ENCODE measurements at places on chromosomes 3 and 15.

- DNase-seq, result no peak
Observed at GRCh38 chr3:195836476-195837135, 24.9 kb upstream of the MUC4 start.

DNA sequence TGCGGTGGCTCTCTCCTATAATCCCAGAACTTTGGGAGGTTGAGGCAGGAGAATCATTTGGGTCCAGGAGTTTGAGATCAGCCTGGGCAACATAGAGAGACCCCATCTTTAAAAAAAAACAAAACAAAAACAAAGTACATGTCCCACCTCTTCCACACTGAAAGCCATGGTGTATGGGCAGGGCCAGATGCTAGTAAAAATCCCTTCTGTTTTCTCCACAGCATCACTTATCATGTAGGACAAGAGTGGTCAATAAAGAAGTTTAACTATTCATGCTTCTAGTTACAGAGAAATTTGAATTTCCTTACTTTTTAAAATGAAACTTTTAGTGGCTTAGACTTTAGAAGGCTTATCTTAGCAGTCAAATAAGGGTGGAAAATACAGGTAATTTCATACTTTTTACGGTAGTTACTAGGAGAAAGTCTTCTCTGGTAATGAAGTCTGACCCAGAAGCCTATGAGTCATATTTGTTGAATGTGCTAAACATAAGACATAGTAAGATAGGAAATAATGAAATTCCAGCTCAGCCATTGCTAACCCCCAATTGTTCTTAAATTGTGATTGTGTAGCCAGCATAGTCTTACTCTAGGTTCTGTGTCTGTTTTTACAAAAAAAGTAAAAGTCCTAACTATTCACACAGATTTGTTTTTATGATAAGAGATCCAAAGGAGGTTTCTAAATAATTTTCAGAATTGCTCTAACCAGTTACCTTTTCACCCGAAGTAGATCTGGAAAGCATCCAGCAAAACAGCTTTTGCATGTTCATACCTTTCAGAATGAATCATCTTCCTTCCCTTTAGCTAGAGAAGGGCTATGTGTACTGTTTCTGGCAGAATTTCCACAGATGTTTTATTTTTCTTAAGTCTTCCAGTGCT lies 16.4 kb upstream of the ZNF609 start:
- DNase-seq, result no peak

DNA sequence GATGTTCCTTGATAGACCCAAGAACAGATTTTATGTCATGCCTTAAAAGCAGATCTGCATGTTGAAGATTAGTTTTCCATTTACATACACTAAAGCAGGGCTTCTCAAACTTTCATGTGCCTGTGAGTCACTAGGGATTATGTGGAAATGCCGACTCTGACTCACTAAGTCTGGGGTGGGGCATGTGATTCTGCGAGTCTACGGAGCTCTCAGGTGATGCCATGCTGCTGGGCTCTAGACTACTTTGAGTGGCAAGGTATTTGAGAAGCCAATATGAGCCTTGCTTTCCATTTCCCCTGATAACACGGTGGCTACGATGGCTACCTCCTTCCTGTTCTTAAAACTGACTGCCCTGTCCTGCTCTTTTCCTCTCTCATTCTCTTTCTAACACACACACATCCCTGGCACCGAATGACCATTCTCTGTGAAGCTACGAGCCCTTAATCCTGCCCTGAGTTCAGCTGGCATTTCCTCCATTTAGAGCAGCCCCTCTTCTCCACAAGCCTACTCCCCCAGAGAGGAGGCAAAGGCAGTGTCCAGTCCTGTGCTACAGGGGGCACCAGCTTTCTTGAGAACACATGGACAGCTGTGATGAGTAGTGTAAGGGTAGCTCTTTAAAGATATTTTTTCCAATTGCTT lies 39.7 kb upstream of the PYGO1 start:
- DNase-seq, result no peak

- DNase-seq, result no peak
Observed at GRCh38 chr3:120798346-120798745, 55.8 kb downstream of the GTF2E1 start.

- DNase-seq, result no peak
Observed at GRCh38 chr3:50156549-50157493, 1.7 kb downstream of the SEMA3F start.

- no peak for DNase-seq
Observed at GRCh38 chr3:40310705-40311104, 1.2 kb downstream of the EIF1B start.

DNA sequence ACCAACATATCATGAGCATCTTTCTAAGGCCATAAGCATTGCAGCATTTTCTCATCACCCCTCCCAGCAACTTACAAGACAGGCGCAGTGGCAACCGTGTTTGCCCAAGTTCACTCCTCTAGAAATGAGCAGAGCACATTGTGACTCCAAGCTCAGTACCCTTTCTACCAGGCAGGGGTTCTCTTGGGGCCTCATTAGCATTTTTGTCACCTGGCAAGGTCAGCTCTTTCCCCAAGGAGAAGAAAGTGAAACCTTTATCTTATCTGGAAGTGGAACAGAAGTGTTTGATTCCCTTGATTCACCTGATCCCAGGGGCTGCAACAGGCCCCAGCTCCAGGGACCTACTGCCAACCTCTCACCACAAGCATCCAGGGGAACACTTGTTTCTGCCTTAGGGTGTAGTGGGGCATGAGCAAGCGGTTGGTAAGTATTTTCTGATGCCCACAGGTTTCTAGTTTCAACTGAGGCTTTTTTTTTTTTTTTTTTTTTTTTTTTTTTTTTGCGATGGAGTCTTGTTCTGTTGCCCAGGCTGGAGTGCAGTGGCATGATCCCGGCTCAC lies 44.0 kb upstream of the HERC1 start:
- DNase-seq, result no peak

- no peak for DNase-seq
Observed at GRCh38 chr3:57038466-57039164, 21.8 kb upstream of the SPATA12 start.

- no peak for DNase-seq
Observed at GRCh38 chr15:79179108-79179561, 88.6 kb upstream of the RASGRF1 start.

DNA sequence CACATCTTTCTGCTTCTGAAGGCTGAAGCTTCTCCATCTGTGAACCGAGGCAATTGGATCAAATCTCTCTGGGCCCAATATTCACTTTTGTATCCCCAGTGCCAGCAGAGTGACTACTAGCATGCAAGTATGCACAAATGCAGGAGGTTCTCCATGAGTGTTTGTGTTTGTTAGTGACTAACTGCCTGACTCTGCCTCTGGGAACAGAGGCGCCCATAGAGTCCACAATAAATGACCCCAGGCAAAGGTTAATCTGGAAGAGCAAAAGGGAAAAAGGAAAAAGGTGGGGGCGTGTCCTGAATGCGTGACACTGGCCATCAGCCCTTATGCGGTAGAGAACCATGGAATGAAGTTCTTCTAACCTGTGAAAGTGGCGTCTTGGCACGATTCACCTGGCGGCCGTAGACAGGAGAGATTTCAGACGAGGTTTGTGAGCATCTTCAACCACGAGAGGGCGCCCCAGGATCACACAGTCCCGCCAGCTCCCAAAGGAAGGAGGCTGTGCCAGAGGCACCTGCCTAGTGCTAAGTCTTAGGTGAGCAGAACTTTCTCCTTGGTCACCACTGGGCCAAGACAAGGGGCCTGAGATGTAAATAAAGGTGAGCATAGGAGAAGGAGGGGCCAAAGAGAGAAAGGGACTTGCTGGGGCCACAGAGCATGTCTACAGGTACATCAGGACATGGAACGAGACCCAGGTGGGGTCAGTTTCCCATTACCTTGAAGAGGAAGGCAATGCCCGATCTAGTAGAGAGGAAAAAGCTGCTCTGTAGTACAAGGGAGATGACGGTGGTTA lies 44.2 kb downstream of the RBPMS2 start:
- peak; percentile 86 for DNase-seq

- DNase-seq, result no peak
Observed at GRCh38 chr3:158205994-158206393, 96.1 kb downstream of the RSRC1 start.

DNA sequence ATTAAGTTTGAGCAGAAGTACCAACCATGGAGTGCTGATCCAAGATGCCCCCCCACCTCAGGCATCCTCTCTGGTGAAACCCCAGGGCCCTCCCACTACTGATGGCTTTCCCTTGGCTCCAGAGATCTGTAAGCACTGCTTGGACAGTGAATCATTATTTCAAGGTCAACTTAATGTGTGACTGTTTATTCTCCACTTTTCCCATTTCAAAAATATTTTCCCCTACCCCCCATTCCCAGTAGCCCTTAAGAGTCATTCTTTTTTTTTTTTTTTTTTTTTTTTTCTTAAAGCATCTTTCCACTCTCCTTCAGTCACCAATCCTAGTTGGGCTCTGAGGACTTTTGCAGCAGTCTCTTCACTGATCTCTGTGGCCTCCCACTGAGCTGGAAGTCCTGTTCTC lies 82.6 kb downstream of the PCCB start:
- DNase-seq, result no peak

DNA sequence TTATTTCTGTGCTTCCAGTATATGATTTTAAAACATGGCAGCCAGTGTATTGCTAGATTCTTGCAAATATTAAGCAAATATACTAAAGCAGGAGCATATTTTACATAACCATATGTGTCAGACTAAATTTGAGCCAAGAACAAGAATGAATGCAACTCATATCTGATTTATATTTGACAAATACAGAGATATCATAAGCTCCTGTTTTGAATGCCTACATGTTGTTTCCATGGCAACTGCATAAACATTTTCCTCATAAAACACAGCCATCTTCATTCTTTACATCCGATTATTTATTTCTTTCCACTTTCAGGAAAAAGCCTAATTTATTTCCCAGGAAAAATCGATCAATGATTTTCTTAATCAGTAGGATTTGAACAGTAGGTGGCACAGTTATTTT lies 172.2 kb upstream of the TSPAN3 start:
- no peak for DNase-seq

GRCh38 chr3:10816019-10816862 lies at the start of gene SLC6A11:
Gene SLC6A11 (plus strand): TSS chr3:10816228. CDS start chr3:10816266, 38 bp downstream.
- no peak for DNase-seq

DNA sequence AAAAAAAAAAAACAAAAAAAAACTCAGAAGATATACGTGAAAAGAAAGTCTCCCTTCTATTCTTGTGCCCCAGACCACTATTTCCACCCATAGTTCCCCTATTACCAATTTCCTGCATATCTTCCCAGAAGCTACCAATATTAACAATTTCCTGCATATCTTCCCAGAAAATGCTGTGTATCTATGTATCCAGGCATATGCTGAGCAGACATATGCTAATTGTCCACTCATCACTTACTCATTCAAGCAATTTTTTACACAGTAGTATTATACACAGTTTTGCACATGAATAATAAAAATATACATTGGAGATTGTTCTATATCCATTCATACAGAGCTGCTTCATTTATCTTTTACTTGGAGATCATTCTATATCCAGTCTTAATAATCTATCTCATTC lies 12.6 kb upstream of the SLMAP start:
- DNase-seq, result no peak

DNA sequence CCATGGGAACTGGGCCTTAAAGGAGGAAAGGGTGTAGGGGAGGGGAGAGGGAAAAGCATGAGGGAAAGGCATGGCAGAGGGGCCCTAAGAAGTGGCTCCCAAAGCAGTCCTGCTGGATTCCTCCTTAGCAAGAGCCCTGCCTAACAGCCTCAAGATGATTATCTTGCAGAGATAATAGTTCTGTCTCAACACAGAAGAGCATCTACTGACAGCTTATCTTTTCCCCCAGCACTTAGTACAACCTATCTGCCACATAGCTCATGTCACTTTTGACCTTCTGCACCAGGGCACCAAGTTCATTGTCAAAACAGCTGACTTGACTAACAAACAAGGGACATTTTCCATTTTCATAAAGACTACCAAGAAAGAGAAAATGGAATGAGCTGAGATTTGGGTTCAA lies 86.3 kb downstream of the ANP32A start:
- no peak for DNase-seq

DNA sequence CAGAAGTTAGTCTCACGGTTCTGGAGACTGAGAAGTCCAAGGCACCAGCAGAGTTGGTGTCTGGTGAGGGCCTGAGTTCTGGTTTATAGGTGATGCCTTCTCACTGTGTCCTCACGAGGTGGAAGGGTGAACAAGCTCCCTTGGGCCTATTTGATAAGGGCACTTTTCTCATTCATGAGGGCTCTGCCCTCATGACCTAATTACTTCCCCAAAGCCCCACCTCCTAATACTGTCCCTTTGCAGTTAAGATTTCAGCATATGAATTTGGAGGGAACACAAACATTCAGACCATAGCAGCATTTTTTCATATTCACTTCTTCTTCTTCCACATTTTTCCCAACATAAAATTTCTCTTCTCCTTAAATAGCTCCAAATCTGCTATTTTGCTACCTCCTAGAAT lies 41.5 kb downstream of the TMEM41A start:
- no peak for DNase-seq

- DNase-seq, result no peak
Observed at GRCh38 chr3:98529856-98530459, 1.8 kb upstream of the GPR15 start.

GRCh38 chr15:77081971-77082370 lies 11.1 kb upstream of the TSPAN3 start:
- DNase-seq, result no peak

DNA sequence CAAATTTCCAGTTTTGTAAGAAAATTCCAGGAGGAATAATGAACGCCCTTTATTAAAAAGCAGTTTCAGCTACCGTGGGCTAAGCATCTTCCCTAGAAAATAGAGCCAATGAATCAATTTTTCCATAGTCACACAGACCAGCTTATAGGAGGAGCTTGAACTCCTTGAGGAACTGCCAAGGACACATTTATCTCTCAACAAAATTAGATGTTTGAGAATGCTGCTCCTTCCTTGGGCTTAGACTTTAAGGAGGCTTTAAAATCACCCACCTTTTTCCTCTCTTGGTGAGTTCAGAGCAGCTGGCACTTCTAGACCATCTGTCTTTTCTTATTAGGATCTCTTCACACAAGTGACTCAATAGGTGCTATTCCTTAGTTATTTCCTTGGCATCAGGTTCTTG lies 588.0 kb downstream of the SQOR start:
- DNase-seq, result no peak

DNA sequence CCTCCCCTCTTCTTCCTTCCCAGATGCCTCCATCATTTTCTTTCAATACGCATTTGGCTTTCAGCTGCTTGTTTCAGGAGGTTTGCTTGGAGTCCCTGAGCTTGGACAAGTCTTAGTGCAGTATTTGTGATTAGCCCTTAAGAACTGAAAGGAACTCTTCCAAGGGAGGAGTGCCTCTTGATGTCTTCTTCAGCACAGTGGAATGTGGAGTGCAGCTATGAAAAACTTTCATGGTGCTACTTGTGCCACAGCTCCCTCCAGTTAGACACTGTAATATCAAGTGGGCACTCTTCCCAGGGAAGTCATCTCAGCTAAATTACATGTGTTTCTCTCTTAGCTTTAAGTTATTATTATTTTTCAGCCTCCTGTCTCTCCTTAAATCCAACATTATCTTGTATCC lies 173.1 kb downstream of the NECTIN3 start:
- no peak for DNase-seq

GRCh38 chr3:138371070-138371965 lies 22.9 kb downstream of the MRAS start:
- no peak for DNase-seq

DNA sequence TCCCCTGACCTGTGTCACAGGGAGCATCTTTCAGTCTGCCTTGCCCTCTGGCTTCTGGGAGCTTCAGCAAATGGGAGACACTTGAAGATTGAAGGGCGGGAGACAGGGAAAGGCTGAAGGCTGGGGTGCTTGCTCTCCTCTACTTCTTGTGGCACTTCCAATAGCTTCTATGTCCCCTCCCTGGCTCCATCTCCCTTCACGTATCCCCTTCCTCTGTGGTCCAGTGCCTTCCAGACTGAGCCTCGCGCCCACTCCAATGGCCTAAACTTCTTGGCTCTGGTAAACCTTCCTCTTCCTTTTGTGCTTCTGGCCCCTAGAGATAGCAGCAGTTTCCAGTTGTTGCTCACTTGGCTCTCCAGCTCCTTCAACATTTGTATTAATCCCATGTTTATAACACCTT lies 69.8 kb upstream of the TOPAZ1 start:
- DNase-seq, result no peak
